ENCODE measurements at places on chromosomes 6 and 20. TPM values are rescaled to one million over a fixed set of nuclear protein-coding genes. Genes with fewer than 3 reads are reported as not detected.

The GRM1 gene
- total RNA-seq, result 12.8 TPM

The OTOR gene
- total RNA-seq, result under 0.01 TPM

The C6orf132 gene
- under 0.01 TPM for total RNA-seq

The NOX3 gene
- total RNA-seq, result not detected

The POM121L2 gene
- total RNA-seq, result not detected

The MYLK4 gene
- total RNA-seq, result 0.49 TPM

The ERVFRD-1 gene
- not detected for total RNA-seq

Measured in temporal lobe (tissue), 4 donors.